ENCODE measurements at places on chromosomes 7 and 10.

DNA sequence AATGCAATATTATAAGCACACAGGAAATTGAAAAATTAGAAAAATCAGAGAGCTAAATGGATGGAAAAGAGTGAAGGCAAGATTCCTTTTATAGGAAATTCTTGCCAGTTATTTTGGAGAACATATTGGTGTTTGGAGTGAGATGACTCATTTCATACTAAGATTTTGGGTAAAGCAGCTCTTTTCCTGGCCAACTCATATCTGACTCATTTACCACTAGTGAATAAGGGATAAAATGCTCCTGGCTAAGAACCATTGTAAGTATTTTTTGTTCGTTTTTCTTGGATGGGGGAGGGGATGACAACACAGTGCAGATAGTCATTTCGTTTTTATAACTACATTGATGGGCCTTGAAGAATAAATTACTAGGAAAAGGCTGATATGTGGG lies 139.3 kb downstream of the TWIST1 start:
- no peak for DNase-seq

DNA sequence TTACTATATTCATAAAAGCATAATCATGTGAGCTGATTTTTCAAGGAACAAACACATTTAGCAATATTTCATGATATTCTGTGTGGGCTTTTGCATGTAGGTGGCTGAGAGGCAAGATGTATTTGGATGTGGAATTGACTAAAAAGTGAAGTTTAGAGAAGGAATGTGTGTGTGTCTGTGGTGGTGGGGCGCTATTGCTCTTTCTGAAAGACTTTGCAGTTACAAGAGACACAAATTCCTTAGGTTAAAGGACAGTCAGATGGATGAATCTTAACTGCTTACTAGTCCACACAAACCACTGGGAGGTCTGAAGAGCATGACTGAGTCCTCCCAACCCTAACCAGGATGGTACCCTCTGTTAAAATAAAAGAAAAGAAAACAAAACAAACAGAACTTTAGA lies 200.1 kb downstream of the SDHAF3 start:
- DNase-seq: no peak

GRCh38 chr7:135942614-135943013 lies 34.5 kb downstream of the MTPN start:
- DNase-seq: no peak

- no peak for DNase-seq
Observed at GRCh38 chr10:69449841-69450240, 1.4 kb upstream of the TSPAN15 start.

DNA sequence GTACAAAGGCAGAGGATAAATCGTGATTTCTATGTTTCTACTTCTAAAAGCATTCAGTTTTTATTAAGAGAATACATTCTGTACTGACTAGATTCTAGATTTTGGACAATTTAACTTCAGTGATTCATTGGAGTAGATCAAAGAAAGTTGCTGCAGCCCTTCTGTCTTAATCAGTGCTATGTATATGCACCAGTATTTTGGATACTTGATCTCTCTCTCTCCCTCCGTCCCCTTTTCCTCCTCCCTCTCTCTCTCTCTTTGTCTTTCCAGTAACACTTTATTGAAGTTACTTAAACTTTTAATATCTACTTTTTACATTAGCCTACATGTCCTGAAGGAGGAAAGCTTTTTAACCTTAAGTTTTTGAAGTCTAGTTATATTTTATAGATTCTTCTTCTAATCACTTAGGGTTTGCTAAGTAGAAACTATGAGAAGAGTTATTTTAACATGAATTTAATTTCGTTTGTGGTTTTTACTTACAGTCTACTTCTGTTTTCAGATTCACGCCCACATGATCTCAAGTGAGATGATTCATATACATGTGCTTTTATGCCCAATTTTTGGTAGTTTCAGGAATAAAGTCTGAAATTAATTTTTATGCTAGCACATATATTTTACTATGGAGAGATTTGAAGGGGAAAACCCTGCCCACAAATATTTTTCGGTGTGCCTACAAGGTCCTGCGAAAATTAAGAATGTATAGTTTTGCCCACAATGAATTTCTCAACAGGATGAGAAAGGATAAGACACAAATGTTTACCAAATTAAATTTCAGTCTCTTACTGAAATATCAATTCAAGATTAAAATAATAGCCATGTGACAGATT lies 9.1 kb downstream of the MDFIC start:
- DNase-seq: no peak

DNA sequence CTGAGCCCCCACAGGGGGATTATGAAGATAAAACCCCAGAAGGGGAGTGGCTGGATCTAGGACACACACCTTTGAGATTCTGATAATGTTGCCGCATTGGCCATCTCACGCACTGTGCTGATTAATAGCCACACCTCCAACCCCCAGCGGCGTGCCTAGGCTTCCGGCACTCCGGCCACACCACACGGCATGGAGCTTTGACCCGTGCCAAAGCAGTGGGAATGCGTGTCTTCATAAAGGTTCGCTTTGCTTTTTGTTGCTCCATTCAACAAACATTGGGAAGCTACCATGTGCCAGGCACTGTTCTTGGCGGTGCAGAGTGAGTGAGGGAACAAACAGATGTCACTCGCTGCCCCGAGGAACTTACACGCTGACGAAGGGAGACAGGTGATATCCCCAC lies 117.6 kb downstream of the TCERG1L start:
- no peak for DNase-seq

DNA sequence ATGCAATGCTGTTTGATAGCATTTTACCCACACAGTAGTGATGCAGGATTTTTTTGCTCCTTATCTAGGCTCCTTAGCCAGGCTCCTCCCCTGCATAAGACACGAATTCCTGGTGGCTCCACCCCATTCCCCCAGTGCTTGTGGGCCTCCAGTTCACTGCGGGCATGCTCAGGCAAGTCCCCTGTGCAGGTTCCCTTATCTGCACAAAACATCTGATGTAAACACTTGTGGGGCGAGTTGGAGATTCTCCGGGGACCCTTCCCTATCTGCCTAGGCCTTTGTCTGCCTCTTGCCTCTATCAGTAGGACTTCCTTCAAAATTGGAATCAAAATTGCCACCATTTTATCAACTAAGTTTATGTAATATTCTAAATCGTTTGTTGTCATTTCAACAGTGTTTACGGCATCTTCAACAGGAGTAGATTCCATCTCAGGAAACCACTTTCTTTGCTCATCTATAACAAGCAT lies 5.4 kb upstream of the STK17A start:
- peak; percentile 77 for DNase-seq

GRCh38 chr7:74684921-74685320 lies 27.4 kb downstream of the GTF2I start:
- no peak for DNase-seq

DNA sequence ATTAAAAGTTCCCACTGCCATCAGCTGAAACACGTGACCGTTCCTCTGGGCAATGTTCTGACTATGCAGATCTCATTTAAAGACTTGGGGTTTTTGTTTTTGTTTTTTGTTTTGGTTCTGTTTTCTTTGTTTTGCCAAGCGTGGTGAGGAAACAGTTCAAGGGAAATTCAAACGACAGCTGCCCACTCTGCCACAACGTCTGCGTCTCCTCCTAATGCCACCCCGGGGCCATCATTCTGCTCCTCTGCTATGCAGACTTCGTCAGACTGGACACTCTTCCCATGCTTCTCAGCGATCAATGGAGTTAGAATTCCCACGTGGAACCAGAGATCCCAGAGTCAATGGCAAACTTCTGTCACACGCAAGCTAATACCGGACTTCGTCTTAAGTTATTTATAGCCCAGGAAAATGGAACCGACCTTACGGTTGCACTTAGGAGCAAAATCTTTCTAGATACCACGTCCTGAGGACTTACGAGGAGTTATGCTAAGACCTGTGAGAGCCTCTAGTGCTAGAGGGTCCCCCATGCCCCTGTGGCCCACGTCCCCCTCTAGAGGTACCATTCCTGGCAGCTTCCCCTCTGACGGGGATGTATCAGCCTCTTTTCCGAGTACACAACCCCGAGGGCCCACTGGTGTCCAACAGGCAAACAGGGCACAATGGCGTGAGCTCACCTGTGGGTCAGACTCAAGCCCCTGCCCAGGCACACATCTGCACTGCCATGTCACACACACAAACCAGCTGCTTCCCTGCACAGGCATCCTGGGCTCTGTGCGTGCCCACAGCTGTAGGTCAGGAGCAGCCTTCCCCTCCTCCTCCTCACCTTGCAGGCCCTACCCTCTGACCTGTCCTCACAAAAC lies 24.4 kb downstream of the EBF3 start:
- DNase-seq: no peak

GRCh38 chr10:59799421-59799820 lies 46.2 kb upstream of the MRLN start:
- DNase-seq: no peak

DNA sequence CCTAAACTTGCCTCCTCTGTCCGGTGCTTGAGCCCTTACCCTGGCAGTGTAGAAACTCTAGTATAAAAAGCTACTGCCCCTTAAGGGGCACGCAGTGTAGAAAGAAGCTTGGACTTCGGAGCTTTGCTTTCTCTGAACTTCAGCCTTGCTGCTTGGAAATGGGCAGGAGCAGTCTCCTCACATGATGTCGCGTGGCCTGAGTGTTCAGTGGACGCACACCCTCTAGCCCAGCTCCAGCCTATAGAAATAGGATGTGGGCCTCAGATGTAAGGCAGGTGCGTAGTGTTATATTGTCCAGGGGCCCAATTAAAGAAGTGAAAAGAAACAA lies 98.2 kb upstream of the PCBD1 start:
- no peak for DNase-seq

DNA sequence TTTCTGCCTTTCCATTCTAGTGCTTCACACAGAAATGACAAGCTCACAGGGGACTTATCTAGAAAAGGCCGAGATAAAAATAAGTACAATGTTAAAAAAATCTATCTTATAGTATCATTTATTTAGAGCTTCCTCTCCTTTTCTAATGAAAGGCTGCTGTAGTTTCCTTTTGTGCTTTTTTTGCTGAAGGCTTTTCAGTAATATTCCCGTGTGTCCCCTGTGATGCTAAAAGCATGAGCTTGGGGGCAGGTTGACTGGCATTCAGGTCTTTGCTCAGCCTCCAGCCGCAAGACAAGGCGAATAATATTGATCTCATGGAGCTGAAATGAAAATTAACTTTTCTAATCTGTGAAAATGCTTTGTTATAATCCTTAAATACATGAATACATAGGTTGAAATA lies 143.0 kb downstream of the ST7 start:
- DNase-seq: no peak
